ENCODE measurements at places on chromosomes 6 and 20.
A peak's percentile ranks its signal among the peaks of the same experiment; 100 is the strongest.

DNA sequence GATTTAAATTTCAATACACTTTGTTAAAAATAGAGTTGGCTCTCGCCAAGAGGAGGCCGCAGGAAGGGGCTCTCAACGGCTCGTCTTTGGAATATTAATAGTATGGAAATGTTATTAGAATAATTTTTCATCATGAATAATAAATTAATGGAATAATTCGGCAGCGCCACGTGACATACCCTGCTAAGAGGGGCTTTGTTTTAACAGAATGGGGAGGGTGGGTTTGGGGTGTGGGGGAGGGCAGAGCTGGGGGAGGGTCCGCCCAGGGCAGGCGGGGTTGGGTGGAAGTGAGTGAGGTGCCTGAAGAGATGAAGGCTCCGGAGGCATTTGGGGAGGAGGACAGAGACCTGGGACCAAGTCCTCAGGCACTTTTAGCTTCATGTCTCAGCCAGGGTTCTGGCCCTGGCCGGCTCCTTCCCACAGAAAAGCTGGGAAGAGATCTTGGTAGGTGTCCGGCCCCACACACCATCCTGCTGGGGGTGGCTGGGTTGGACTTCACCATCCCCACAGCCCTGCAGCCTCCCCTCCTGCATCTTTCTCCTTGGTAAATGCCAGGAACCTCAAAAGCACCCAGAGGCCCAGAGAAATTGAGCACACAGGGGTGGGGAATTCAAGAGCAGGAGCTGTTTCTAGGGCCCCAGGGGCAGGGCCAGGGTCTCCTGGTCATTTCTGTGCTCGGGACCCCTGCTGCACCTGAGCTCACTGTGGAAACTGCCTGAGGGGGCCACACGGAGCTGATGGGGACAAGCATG, 93.6 kb upstream of the BHLHE23 start:
- peaks cover 25% of the 10 kb centered on the region for H3K27me3 ChIP-seq
- H3K27ac ChIP-seq: no peak overlapping the region
- no peaks in the 10 kb centered on the region for H3K36me3 ChIP-seq

DNA sequence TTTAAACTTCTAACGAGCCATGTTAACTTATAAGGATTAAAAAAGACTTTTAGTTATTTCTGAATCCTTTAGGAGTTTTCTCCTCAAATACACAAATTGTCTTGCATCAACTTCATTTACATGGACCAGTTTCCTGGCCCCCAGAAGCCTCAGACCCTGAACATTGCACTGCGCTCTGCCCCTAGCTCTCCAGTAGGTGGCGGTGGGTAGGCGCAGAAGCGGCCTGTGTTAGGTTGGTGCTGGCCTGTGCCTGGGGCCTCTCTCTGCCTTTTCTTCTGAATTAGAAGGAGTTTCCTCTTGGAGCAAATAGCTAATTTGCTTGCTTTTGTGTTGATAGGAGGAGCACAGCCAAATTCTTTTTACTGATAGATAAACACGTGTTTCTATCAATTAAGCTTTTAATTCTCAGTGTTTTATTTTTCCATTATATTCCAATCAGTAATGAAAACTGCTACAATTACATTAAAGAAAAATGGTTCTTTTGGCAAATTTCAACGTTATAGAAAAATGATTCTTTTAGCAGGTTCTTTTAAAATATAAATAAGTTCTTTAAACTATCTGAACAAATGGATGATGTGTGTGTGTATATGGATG, 44.4 kb downstream of the DTD1 start:
- no peaks in the 10 kb centered on the region for H3K4me1 ChIP-seq
- no peaks in the 10 kb centered on the region for H3K27me3 ChIP-seq
- no peak overlapping the region for H3K4me3 ChIP-seq
- H3K27ac ChIP-seq: no peak overlapping the region
- no peaks in the 10 kb centered on the region for H3K36me3 ChIP-seq
- no peak for DNase-seq

DNA sequence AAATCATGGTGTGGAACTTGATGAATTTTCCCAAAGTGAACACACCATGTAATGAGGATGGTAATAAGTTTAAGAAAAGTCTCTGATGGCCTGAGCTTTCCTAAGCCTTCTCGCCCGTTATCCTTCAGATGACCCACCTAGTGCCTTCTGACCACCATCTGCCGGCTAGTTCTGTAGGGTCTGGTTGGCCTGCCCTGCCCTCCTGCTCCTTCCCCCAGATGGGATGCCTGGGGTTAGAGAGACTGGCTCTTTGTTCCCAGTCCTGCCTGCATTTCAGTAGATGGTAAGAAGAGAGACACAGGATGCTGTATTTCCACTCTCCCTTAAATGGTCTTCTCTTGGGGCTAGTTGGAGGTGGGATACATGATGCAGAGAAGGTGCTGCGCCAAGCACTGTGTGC, 43.0 kb downstream of the TIAM2 start:
- H3K36me3 ChIP-seq: no peaks in the 10 kb centered on the region
- H3K4me1 ChIP-seq: no peaks in the 10 kb centered on the region
- H3K27ac ChIP-seq: no peak overlapping the region
- no peak for DNase-seq
- no peaks in the 10 kb centered on the region for H3K27me3 ChIP-seq
- no peak overlapping the region for H3K4me3 ChIP-seq

- no peak for DNase-seq
- no peaks in the 10 kb centered on the region for H3K36me3 ChIP-seq
- no peak overlapping the region for H3K4me3 ChIP-seq
- H3K27me3 ChIP-seq: no peaks in the 10 kb centered on the region
- no peak overlapping the region for H3K27ac ChIP-seq
These were observed 60.5 kb downstream of the GMDS start for GRCh38 chr6:2184700-2185455.

- H3K27ac ChIP-seq: no peak overlapping the region
- H3K36me3 ChIP-seq: no peaks in the 10 kb centered on the region
These were observed 654.8 kb upstream of the POU3F2 start for GRCh38 chr6:98179606-98180005.

DNA sequence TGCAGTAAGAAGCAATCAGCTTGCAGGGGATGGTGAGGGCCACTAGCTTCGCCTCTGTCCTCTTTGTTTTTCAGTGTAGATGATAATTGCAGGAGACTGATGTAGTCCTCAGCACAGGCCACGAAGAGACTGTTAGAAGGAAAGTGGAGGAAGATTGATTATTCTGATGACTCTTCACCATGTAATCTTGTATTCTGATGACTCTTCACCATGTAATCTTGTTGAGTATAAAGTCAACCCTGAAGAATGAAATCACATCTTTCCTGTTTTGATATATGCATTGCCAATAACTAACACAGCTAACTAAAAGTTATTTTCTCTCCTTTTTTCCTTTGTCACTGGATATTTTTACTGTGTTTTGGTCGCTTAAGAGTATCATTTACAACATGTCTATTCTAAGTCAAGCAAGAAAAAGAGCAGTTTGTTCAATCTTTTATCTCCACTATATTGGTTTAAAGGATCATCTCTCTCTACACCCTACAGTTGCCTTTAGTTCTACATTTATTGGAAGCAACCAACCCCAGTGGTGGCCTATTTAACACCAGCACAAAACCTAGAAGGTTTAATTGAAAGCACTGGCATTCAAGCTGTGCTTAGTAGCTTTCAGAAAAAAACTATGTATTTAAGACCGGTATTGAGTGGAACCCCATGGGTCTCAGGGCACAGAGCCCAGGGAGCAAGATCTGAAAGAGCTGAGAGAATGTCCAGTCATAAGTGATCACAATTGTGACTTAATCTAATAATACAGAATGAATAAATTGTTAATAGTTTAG, 107.2 kb upstream of the BTBD3 start:
- DNase-seq: no peak
- no peaks in the 10 kb centered on the region for H3K27me3 ChIP-seq
- no peaks in the 10 kb centered on the region for H3K36me3 ChIP-seq

- H3K27ac ChIP-seq: no peak overlapping the region
- DNase-seq: no peak
- H3K4me1 ChIP-seq: no peaks in the 10 kb centered on the region
- H3K27me3 ChIP-seq: peaks cover 40% of the 10 kb centered on the region
- H3K4me3 ChIP-seq: no peak overlapping the region
- H3K36me3 ChIP-seq: no peaks in the 10 kb centered on the region
These were observed 9.7 kb upstream of the CCR6 start for GRCh38 chr6:167113047-167113754.

- no peaks in the 10 kb centered on the region for H3K36me3 ChIP-seq
- H3K27me3 ChIP-seq: no peaks in the 10 kb centered on the region
- H3K4me1 ChIP-seq: no peaks in the 10 kb centered on the region
- H3K27ac ChIP-seq: no peak overlapping the region
- no peak for DNase-seq
These were observed 307.9 kb upstream of the SLC35B3 start for GRCh38 chr6:8743170-8743745.

- no peaks in the 10 kb centered on the region for H3K36me3 ChIP-seq
- no peak overlapping the region for H3K27ac ChIP-seq
- DNase-seq: no peak
- H3K4me3 ChIP-seq: no peak overlapping the region
These were observed 315.3 kb upstream of the SLC35B3 start for GRCh38 chr6:8750627-8751026.

GRCh38 chr6:32853541-32854375, at the start of the genes PSMB9 and TAP1:
Gene PSMB9 (plus strand): TSS chr6:32854192. CDS start chr6:32854230, 38 bp downstream.
Gene TAP1 (minus strand): TSS chr6:32853704. CDS start chr6:32853636, 68 bp downstream.
- peaks cover 21% of the 10 kb centered on the region for H3K36me3 ChIP-seq
- H3K4me1 ChIP-seq: no peaks in the 10 kb centered on the region
- H3K4me3 ChIP-seq: peak within 1 kb of the TSS; percentile 55
- H3K27ac ChIP-seq: peak within 1 kb of the TSS; percentile 63
- H3K27me3 ChIP-seq: no peaks in the 10 kb centered on the region

- peak; percentile 79 for DNase-seq
- H3K27ac ChIP-seq: no peak overlapping the region
- H3K4me1 ChIP-seq: no peaks in the 10 kb centered on the region
These were observed 21.7 kb downstream of the COL20A1 start for GRCh38 chr20:63314566-63315239.

DNA sequence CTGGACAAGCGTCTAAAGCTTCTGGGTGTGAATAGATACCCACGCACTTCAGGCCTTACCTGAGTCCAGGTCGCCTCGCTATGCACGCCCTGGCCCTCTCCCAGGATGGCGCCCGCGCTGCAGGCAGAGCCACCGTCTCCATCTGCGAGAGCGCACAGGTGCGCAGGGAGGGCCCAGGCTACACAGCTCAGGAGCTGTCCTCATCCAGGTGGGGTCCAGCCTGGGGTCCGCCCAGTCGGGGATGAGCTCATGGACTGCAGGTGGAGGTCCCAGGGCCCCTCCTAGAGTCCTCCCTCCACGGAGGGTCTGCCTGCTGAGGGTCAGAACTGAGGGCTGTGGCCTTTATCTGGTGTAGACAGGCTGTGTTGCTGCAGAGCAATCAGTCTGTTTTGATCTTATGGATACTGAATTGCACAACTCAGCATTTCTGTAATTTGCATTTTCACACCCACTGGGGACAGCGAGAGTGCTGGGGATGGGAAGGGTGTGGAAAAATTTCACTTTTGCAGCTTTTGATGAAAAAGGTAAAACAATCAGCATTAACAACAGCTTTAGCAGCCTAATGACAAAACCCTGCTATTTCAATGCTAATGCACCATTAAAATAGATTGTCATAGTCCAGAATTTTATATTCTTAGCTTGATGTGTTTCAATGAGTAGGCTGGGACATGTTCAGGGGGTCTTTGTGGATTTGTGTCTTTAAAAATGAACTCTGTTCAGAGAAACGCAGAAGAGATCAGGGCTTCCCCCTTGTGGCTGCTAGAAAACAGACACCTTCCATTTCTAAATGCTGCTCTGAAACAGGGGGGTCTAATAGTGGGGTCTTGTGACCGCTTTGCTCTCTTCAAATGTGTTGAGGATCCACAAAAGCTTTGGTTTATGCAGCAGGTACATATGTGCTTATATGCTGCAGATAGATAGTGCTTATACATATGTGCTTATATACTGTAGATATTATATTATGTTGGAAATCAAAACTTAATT, 77.8 kb upstream of the PHACTR3 start:
- peaks cover 96% of the 10 kb centered on the region for H3K27me3 ChIP-seq
- no peaks in the 10 kb centered on the region for H3K36me3 ChIP-seq
- H3K27ac ChIP-seq: no peak overlapping the region
- peak; percentile 76 for DNase-seq

DNA sequence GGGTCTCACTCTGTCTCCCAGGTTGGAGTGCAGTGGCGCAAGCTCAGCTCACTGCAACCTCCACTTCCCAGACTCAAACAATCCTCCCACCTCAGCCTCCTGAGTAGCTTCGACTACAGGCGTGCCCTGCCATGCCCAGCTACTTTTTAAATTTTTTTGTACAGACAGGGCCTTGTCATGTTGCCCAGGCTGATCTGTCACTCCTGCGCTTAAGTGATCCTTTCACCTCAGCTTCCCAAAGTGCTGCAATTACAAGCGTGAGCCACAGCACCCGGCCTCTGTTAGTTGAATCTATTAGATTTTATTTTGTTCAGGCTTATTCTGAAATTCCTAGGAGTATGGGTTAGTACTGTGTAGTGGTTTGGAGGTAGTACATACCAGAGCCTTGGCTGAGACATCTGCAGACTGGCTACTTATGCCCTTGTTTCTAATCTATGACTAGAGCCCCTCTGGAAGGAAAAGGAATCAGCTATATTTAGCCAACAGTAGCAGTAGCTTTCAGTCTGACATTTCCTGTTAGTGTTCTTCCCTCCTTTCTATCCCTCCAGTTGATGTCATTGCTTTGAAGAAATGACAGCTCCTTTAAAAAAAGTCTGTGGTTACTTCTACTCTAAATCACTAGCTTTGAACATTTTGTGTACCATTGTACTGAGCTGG, 74.4 kb downstream of the ITCH start:
- H3K36me3 ChIP-seq: peaks cover 98% of the 10 kb centered on the region
- H3K4me1 ChIP-seq: no peaks in the 10 kb centered on the region
- H3K27ac ChIP-seq: no peak overlapping the region

DNA sequence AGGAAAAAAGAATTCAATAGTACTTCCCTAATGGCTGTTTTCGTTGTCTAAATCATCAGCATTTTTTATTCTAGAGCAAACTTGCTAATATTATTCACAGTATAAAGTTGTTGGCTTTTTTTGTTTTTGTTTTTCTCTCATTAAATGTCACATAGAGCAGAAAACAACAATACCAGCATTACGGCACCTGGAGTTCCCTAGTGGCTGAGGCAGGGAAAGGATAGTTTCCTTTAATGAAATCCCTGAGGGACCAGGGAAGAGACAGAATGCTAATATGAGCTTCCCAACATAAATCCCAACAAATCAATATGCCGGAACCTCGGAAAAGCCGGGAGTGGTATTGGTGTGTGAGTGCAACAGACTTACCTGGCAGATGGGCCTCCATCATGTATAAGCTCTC, 235.2 kb upstream of the ASCC3 start:
- no peaks in the 10 kb centered on the region for H3K36me3 ChIP-seq
- H3K27me3 ChIP-seq: no peaks in the 10 kb centered on the region

DNA sequence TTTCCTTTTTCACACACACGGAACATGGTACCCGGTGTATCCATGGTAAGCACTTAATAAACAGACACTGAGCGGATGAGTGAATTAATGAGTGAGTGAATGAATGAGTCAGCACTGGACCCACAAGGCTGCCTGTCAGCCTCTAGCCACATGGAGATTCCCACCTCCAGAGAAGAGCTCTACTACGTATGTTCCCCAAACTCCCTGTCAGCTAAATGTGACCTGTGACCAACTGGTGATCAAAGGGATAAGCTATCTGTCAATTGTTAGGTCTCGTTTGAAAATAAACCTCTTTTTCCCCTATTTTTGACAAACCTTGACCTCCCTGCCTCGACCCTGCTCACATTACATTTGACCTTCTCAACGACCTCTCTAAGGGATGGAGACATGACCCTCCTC, 24.5 kb upstream of the TAF8 start:
- no peak overlapping the region for H3K27ac ChIP-seq
- H3K36me3 ChIP-seq: 0 out of 2 replicates have a peak, but pooled peaks cover 4% of the 10 kb centered on the region
- peaks cover 3% of the 10 kb centered on the region for H3K4me1 ChIP-seq
- no peak for DNase-seq
- H3K27me3 ChIP-seq: no peaks in the 10 kb centered on the region

All from RWPE2 (cell line).